ENCODE measurements at places on chromosomes 3 and 15.

GRCh38 chr15:98525661-98526001 lies 122.7 kb upstream of the IGF1R start:
- no peak for DNase-seq

DNA sequence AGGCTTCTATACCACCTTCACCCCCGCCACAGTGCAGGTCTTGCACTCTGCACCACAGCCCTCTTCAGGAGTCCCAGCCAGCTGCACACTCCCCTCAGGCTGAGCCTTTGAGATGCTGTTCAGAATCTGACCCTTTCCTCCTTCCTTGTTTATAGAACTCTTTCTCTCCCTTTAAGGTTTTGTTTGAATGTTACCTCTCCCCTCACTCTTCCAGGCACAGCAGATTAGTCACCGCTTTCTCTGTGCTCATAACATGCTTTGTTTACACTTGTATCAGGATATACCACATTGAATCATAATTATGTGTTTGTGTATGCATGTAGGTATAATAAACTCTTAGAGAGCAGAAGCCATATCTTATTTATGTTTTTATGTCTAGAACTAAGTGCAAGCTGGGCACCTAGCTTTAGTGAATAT lies 168.4 kb upstream of the BCL6 start:
- no peak for DNase-seq

- DNase-seq, result no peak
Observed at GRCh38 chr3:108001457-108001856, 89.4 kb downstream of the CD47 start.

DNA sequence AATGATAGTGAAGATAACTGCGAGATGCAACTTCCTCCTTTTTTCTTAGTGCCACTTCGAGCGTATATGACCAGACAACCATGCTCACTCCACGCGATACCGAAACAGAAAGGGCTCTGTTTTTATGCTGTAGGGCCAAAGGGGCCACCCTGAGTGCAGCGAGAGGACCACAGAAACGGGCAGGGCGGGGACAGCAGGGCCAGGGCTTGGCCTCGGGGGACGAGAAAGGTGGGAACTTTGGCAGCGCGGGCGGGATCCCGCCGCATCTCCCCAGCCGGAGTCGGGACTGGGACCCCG lies 483 bp downstream of the VPS13C start:
- DNase-seq, result peak; percentile 64

DNA sequence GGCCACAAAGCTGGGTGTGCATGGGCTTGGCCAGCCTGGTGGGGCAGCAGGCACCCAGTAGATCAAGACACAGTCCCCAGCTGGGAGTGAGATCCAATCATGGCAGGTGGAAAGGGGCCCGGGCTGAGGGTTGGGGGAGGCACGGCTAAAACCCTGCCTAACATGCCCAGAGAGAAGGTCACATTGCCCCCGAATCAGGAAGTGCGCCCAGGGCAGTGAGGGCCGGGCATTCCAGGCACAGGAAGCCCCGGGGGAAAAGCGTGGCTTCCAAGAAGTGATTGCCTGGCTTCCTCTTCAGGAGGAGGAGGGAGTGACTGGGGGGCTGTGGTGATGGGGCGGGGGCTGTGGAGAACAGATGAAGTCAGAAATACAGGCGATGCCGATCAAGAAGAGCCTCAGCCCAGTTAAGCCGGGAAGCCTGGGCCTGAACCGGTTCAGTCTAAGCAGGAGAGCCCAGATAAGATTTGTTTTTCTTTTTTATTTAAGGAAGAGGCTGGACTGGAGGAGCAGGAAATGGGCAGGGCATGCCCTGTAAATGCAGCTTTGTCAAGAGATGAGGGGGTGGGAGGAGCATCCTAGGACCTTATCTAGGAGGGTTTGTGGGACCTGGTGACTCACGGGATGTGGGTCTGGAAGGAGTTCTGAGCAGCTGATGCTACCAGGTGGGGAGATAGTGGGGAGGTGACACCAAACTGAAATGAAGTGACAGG lies 83.9 kb downstream of the CHSY1 start:
- DNase-seq, result peak; percentile 57

DNA sequence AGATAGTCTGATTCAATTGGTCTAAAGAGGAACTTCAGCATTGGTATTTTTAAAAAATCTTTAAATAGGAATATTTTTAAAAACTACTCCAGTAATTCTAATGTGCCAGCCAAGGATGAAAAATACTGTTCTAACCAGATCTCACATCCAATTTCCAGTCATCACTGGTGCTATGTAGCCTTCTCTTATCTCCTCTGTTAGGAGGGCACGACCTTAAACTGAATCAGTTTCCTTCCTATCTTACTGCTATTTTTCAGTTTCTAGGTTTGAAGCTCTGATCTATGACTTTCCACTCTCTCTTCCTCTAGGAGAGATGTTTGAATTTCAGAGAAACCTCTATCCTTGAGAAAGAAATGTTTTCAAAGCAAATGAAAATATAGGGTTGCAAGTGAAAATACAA lies 31.9 kb downstream of the HAPLN3 start:
- DNase-seq, result no peak

All from stimulated activated naive CD4-positive, alpha-beta T cell treated with Interleukin-2 at 50 U/mL for 16 hours (primary cell).